ENCODE measurements at places on chromosomes 4 and X.

- no peak for DNase-seq
Observed at GRCh38 chrX:102018208-102018607, 86.4 kb upstream of the ZMAT1 start.

DNA sequence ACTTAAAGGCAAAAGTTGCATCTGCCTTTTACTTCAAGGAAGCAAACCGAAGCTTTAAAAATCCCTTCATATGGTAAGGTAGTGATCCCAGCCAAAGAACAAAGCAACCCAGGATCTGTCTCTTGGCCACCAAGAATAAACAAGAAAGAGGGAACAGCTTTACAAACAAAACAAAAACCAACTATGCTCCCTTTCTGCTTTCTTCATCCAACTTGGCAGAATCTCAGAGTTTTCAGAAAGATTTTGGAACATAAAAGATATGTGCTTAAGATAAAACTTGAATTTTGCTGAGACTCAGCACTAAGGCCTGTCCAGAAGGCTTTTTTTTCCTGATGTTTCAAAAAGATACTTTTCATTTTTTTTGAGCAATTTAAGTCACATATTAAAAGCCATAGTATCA is 94.0 kb downstream of the COL4A6 start:
- DNase-seq: no peak

DNA sequence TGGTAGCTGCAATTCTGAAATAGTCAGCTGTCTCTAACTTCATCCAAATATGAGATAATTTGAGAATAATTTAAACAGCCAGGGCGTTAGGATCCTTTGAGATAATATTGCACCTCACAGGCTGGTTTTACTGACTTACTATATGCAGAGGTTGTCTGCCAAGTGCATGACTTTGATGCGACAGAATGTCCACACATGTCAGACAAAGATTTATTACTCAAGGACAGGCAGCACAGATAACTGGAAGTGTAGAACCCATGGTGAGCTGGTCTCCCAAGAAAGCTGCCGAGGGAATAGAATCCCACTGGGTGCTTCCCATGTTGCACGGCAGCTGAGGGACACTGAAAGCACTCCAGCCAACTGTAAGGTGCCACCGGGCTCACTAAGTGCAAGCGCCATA is 166.2 kb upstream of the GALNTL6 start:
- no peak for DNase-seq

DNA sequence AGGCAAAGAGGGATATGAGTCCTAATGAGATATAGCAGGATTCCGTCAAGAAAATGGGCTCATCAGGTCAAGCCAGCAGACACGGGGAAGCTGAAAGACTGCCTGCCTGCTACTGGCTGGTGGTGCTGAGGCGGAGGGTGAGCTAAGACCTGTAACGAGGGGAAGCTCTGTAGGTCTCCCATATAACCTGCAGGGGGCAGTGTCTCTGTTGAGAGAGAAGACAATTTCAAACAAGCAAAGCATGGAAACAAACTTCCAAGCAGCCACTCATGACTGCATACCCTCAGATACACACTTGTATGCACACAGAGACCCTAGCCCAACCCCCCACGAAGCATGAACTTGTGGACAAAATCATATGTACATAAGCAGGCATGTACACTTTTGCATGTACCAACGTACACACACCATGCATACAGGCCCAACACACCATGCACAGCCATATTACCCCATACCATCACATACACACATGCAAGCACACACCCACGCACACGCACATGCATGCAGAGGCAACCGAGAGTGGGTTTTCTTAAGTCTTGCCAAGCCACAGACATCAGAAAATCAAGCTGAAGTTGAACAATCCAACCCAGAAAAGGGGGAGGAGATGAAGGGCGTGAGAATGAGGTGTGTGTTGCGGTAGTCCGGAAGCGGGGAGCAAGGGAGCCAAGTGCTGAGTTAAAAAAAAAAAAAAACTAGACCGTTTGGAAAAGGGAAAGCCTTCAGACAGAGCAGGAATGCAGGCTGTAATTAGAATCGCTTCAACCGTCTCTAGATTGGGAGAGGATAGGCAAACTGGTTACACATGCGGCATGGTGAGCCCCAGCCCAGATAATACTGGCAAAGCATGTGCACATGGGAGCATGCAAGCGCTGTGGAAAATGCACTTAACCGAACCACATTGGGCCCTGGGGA is 71.0 kb downstream of the PJA1 start:
- DNase-seq: peak; percentile 63

GRCh38 chr4:187565416-187565815 is 430.2 kb upstream of the ZFP42 start:
- no peak for DNase-seq
